Hematopoietic multipotent progenitor cell treated with erythropoietin and hydrocortisone succinate and interleukin-3 and kit ligand, for 17 days (in vitro differentiated cells): ENCODE measurements at places on chromosomes 6 and 20.

- DNase-seq: no peak
Observed at GRCh38 chr6:112622036-112622435, 274.9 kb downstream of the RFPL4B start.

DNA sequence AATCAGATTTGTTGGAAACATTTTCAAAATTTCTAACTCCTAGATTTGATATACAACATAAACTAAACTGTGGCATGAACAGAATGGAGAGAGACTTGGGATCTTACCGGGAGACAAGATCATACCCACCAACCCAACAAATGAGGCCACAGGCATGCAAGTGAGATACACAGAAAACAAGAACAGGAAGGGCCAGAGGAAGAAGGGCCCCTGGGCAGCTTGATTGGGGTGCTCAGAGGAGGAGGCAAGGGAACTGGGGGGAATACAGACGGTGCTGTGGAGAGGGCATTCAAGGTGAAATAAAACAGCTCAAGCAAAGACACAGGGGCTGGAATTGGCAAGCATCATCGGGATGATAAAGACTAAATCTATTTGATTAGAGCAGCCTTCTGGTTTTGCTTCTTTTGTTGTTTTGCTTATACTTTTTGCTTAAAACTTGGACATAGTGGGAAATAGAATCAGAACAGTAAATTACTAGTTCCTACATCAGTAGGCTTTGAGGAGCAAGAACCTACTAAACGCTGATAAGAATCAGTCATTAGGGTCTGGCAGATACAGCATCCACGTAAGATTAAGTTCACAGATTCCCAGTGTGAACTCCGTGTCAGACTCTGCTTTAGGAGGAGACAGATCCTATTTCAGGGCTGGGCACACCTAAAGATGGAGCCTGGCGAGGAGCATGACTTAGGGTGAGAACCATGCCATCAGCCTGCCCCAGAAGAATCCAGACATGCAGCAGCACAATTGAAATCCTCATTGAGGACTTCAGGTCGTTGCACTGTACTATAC lies 3.5 kb upstream of the RAMACL start:
- DNase-seq: no peak

- DNase-seq: peak; percentile 48
Observed at GRCh38 chr6:134240665-134241431, 77.1 kb downstream of the SGK1 start.

DNA sequence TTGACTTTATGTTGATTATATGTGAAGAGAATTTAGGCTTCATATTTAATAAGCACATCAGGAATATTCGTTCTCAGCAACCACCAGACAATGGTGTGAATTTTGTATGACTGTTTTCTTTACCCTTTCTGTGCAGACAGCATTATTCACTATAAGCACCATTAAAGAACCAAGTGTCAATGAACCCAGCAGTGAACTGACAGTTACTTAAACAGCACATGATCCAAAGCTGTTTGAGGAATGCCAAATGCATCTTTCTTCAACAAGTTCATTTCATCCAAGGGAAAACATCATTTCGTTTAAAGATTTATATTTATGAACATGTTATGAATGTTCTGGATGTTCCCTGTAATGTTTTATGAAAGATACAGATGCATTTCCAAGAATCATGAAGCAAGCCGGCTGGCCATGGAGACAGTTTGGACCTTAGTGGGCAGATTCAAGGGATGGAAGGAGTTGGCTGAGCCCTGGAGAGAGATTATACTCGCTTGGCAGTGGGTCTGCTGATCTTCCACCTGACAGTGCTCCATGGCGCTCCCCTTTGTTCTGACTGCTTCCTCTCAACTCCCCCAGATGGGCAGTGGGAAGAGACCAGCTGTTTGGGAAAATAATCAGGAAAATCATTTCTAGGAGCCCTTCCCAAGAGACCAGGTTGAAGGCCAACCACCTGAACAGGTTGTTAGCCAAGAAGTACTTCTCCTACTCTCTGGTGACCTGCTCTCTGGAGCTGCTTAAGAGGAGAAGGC lies 326.0 kb upstream of the RSPO3 start:
- DNase-seq: no peak

GRCh38 chr6:94278146-94278545 lies 858.8 kb upstream of the EPHA7 start:
- DNase-seq: no peak

- no peak for DNase-seq
Observed at GRCh38 chr20:4912380-4913142, 88.7 kb downstream of the SLC23A2 start.

DNA sequence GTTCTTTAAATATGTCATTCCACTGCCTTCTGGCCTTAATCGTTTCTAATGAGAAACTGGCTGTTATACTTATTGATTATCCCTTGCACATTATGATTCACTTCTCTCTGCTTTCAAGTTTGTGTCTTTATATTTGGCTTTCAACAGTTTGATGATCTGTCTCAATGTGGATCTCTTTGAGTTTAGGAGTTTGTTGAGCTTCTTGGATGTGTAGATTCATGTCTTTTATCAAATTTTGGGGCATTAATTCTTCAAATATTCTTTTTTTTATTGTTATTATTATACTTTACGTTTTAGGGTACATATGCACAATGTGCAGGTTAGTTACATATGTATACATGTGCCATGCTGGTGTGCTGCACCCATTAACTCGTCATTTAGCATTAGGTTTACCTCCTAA lies 29.3 kb downstream of the ZBTB9 start:
- DNase-seq: no peak

DNA sequence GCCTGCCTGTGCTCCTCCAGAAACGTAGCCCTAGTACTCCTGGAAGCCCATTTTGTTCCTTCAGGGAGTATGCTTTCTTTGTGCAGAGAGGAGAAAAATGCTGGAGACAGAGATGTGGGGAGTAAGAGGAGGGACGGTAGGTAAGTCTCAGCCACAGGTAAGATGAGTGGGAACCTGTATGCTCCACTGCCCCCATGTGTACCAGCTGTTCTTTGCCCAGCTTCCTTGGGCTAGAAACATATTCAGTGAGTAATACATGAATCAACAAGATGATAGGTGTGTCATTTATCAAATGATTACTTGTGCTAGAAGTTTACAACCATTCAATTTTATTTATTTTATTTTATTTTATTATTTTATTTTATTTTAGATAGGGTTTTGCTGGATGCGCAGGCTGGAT lies 13.6 kb upstream of the CEP85L start:
- no peak for DNase-seq

DNA sequence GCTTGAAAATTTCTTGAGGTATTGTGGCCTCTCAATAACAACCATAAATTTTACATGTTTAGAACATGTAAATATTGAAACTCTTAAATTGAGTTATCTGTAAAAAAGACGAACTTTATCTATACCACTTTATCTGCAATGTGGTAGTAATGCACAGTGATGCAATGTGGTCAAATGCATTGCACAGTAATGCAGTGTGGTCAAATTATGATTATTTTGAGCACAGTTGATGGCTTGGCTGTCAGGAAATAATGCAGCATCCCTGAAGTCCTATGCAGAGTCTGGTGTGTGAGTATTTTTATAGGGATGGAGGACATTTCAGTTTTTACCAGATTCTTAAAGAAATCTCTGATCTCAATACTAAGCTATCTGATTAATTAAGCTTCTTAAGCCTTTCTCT lies 5.1 kb downstream of the TTK start:
- DNase-seq: no peak
